Diencephalon (tissue), 1 donor: ENCODE measurements at places on chromosomes 4 and X. TPM values are rescaled to one million over a fixed set of nuclear protein-coding genes. Genes with fewer than 3 reads are reported as not detected.

The SULT1B1 gene
- total RNA-seq, result 0.69 TPM

The NPY5R gene
- total RNA-seq, result 11.3 TPM

The ARMCX1 gene
- 80.5 TPM for total RNA-seq

The MSANTD1 gene
- total RNA-seq, result 15.7 TPM

The UBL4A gene
- 35.1 TPM for total RNA-seq

The USP17L26 gene
- not detected for total RNA-seq

The F8A2 gene
- total RNA-seq, result not detected

The HSFX3 gene
- total RNA-seq, result not detected

The FAAH2 gene
- 6.2 TPM for total RNA-seq

The IDUA gene
- total RNA-seq, result 7.8 TPM

The FHIP1A gene
- total RNA-seq, result 2.1 TPM

The RIPPLY1 gene
- total RNA-seq, result not detected

The SLC2A9 gene
- 5.3 TPM for total RNA-seq

The NAA11 gene
- not detected for total RNA-seq

The KLHL13 gene
- total RNA-seq, result 209 TPM

The CHST7 gene
- 15.2 TPM for total RNA-seq

The BRS3 gene
- 2.5 TPM for total RNA-seq

The LDB2 gene
- total RNA-seq, result 99.4 TPM

The RXFP1 gene
- total RNA-seq, result 3.7 TPM

The DMD gene
- total RNA-seq, result 90.2 TPM

The CXCL11 gene
- total RNA-seq, result not detected

The MAGEC2 gene
- not detected for total RNA-seq

The PTPN13 gene
- 30.2 TPM for total RNA-seq

The HTN1 gene
- total RNA-seq, result not detected

The AWAT2 gene
- total RNA-seq, result not detected

The OCRL gene
- total RNA-seq, result 56.1 TPM

The GRK4 gene
- total RNA-seq, result 56.1 TPM

The FHL1 gene
- total RNA-seq, result 167 TPM

The REPS2 gene
- total RNA-seq, result 26.3 TPM

The RAB33A gene
- 22.6 TPM for total RNA-seq
